ENCODE measurements at places on chromosomes 5 and 9.

GRCh38 chr9:13278023-13278367 is 1.5 kb downstream of the MPDZ start:
- DNase-seq, result no peak

DNA sequence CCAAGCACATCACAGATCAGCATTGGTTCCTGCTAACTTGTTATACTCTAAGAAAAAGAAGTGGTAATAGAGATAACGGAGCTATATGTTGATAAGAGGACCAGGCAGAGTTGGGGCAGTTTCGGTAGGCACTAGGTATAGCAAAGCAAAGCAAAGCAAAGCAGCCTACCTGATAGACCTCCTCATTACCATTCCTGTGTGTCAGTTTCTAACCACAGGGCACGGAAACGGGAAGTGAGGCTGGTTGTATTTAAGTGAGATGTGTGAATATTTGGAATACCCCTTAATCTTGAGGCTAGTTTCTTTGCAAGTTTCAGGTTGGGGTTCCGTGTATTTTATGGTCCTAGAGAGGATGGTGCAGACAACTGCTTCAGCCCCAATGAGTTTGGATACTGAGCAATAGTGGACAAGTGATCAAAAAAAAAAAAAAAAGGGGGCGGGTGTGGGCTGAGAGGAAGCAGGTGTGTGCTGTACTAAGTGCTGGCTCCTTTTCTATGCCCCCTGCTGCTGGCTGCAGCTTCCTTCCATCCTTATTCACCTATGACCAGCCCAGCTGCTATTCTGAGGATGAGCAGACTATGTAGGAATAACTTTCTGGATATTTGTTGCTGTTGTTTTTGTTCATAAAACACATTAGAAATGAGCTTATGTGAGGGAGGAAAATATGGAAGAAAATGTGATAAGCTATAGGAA is 183.3 kb downstream of the SH3GL2 start:
- DNase-seq, result no peak

- no peak for DNase-seq
These were observed 128.1 kb upstream of the BOD1 start for GRCh38 chr5:173744551-173744950.

DNA sequence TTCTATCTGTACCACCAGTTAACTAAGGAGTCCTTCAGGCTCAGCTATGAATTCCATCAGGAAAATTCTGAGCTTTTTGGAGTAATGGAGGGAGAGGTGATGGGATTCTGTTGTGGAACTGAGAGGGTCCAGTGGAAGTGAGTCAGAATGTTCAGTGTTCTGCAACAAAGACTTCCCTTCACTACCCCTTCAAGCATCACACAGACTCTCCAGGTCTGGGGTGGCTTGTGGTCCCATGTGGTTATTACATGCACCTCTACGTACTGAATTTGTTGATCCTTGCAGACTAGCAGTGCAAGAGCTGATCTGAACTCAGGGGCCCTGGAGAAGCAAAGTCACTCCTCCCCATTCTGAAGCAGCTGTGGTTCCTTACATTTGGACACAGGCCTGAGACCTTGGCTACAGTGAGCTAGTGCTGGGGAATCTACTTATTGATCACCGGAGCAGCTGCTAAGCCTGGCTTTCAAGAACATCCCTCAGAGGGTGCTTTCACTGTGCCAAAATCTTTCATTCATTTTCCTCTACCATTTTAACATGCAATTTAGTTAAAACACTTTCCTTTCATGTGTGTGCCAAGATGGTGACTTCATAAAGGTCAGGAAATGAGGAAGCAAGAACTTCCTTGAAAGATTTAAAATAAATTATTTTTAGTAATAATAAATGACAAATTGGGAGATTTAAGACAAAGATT is 75.0 kb upstream of the TNC start:
- peak; percentile 45 for DNase-seq

Measured in germinal center (tissue), 1 donor.